ENCODE measurements at places on chromosomes 4 and X.

GRCh38 chrX:105191878-105192277, 28.6 kb downstream of the TEX13A start:
- peak; percentile 0 for DNase-seq

- DNase-seq, result no peak
Observed at GRCh38 chrX:132033166-132033565, 10.1 kb downstream of the STK26 start.

DNA sequence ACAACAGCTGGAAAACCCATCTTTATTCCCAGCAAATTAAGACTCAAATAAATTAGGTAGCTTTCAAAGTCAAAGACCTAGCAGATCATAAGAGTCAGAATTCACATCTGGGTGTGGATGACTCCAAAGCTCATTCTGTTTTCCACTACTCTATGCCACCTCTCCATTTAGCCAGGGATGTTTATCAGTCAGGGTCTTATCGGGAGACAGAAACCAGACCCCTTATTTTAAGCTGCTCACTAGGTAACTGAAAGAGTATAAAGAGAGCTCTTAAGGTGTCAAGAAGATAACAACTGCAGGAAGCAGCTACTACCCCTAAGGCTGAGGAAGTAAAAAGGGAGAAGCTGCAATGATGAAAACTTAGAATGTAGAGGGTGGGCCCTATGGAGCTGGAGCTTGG, 333.7 kb upstream of the KLF3 start:
- no peak for DNase-seq

DNA sequence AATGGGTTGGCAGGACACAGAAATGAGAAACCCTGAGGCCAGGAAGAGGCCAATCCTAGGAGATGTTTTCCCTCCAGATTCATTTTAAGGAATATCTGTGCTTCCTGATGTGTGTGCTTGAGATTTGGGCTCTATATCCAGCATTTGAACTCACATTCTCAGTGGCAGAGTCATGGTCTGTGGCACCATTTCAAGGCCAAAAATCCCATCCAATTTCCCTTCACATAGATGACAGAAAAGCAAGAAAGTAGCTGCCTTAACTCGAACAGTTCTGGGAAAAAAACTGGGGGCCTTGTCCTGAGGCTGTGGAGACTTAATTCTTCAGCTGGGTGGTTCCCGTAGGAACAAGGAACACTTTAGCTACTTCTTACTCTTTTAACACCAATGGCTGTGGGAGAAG, 27.4 kb downstream of the TAF7L start:
- DNase-seq, result peak; percentile 0

GRCh38 chrX:4263030-4263803, 549.8 kb upstream of the PRKX start:
- no peak for DNase-seq

GRCh38 chrX:72126539-72127140, 5.1 kb downstream of the RTL5 start:
- peak; percentile 90 for DNase-seq

DNA sequence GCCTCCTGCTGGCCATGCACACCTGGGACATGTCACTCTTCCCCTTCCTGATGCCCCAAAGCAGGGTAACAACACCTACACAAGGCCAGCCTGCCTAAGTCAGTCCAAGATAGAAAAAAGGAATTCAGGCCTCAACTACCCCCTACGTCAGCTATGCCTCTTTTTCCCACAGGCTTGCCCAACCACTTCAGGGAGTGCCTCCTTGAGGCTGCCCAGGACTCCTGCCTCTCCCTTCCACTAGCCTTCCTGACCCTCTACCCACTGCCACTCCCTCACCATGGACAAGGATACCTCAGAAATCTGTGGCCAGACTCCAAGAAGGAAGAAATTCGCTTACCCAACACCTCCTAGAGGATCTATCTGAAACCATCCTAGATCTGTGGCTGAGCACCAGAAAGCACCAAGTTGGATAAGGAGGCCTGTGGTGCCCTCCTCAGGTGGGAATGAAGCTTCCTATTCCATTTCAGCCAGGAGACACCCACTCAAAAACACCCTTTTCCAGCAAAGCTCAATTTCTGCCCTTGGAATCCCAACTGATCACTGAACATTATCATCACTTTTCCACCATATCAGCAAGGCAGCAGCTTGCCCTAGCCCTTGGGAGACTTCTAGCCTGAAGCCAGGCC, 1.8 kb downstream of the KDM5C start:
- peak; percentile 1 for DNase-seq

DNA sequence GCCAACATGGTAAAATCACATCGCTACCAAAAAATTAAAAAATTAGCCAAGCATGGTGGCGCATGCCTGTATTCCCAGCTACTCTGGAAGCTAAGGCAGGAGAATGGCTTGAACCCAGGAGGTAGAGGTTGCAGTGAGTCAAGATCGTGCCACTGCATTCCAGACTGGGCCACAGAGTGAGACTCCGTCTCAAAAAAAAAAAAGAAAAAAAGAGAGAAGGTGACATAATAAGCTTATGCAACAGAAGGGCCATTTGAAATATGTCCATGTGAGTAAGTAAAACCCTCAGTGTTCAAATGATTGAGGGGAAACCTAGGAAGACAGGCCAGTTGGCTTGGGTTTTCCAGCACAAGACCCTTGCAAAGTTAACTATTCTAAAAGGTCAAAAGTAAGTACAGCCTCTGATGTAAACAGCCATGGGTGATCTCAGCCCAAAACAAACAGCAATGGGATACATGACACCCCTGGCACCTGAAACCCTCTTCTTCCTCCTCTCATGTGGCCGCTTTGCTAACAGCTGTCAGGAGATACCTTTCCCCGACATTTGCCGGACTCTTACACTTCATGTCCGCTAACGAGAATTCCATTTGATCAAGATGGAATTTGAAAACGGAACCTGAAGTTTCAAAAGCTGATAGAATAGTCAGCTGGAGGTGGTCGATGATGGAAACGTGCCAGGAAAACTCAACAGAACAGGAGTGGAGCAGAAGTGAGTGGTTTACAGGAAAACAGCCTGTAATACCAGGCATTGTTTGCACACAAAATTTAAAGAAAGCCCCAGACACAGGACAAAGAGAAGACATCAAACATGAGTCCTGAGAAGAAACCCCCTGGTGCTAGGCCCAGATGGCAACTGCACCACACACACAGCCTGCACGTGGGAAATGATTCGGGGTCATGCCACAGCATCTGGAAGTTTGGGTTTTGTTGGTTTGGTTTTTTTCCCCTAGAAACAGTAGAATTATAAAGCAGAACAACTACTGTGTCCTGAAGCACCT, 93.0 kb upstream of the STS start:
- no peak for DNase-seq

- DNase-seq, result no peak
Observed at GRCh38 chr4:185840201-185840600, 28.2 kb upstream of the SORBS2 start.

DNA sequence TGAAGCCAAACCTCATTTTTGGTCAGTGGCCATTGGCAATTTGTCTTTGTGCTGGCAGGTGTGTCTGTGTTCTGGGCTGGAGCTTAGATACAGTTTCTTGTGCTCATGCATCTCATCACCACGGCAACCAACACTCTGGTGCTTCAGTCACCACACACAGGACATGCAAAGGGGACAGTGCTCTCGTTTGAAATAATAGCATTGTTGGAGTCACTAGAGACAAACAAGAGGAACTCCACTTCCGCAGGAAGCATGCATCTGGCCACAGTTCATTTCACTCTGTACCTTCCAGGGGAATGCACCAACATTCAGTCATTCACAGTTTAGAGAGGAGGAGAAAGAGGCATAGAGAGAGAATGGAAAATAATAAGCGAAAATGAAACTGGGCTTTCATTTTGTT, 267.4 kb downstream of the ANK2 start:
- DNase-seq, result no peak

- DNase-seq, result no peak
Observed at GRCh38 chr4:1664141-1664540, 20.0 kb downstream of the FAM53A start.

DNA sequence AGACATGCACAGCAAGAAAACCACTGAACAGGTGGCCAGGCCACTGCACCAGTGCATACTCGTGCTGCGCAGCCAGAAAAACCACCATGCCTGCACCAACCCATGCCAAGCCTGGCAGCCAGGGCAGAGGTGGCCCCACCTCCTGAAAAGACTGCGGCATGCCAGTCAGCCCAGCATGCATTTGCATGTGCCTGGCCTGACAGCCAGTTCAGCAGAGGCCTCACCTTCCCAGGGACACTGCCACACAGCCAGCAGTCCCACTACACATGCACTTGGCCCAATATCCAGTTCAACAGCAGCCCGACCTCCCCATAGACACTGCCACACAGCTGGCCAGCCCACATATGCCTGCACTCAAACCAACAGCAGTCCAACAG, 43.5 kb upstream of the DDX60 start:
- no peak for DNase-seq

GRCh38 chr4:14726877-14727361, 275.4 kb upstream of the CPEB2 start:
- DNase-seq, result peak; percentile 5

DNA sequence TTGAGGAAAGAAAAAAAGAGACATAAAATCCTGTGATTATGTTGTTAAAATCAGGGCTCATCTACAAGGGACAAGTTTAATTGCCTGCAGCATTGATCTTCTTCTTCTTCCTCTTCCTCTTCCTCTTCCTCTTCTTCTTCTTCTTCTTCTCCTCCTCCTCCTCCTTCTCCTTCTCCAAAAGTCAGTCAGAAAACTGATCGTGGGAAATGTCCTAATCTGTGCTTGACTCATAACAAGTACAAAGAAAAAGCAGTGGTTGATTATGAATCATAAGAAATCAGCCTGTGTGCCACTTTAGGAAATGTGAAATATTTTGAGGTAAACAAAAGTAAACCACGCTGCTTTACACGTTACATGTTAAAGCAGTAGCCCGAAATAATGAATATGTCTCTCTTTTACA, 2.7 kb upstream of the ATP10D start:
- DNase-seq, result peak; percentile 25

DNA sequence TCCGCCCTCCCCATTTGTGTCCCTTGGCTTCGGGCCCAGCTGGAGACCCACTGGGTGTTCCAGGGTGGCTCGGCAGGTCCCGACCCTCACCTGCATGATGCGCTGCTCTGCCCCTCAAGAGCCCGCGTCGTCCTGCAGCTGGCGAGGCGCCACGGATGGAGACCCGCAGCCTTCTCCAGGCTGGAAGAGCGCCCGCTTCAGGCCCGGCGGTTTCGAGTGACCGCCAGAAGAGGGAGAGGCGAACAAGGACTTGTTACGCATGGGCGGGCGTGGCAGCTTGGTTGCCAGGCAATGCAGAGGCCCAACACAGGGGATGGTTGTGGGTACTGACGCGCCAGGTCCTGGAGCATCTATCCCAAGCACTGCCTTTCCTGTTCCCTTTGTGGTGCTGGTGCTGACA, at the start of gene PDCL2:
Gene PDCL2, minus strand, starts transcription at position 232 of the 400 bp plus-strand sequence. Its CDS starts 136 bp downstream, at position 96.
- DNase-seq, result no peak

DNA sequence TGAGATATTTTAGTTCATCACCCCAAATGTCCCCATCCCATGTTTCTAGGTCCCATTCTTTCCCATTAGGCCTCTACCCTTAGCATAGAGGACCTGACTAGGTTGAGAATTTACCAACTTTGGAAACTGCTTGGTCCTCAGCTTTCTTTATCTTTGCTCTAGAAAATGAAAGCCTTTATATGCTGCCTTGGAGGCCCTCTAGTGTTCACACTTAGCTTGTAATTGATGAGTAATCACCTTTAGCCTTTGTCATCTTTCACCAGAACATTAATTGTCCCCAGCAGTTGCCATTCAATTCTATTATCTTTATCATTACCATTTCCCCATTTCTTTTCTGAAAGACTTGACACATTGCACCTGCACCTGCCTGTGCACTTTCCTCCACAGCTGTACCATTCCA, 589.2 kb upstream of the NR3C2 start:
- DNase-seq, result peak; percentile 5

DNA sequence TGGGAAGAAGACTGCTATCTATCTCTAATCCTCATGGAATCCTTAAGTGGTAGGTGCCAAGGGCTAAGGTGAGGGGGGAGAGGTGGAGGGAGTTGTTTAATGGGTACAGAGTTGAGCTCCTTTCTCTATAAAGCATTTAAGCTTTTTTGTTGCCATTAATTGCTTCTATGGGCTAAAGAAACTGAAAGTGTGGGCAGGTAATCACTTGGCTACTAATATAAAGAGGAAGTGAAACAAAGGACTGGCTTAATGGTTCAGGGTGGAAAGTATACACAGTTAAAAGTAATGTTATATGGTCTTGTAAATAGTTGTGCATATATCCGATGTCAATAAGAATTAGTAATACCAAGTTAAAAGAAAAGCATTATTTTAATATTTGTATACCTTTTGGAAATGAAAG, 83.9 kb downstream of the POLA1 start:
- no peak for DNase-seq

DNA sequence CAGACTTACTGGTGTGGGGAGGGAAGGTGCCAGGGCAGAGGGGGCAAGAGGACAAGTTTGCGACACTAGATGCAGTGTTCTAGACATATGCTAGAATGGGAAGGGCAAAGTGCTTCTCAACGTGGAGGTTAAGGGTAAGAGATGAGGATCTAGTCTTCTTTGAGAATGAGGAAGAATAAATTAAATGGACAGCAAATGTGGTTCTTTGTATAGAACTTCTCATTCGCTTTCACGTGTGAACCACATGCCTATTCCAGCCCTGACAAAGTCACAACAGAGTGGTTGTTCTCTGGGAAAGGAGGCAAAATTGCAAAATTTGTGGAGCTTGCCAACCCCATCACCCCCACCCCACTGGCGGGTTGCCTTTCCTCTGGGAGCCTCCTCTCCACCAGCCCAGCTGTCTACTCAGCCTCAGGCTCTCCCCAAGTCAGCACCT, 1.5 kb upstream of the ANXA5 start:
- DNase-seq, result no peak

- no peak for DNase-seq
Observed at GRCh38 chr4:145614233-145614610, 5.0 kb upstream of the MMAA start.

DNA sequence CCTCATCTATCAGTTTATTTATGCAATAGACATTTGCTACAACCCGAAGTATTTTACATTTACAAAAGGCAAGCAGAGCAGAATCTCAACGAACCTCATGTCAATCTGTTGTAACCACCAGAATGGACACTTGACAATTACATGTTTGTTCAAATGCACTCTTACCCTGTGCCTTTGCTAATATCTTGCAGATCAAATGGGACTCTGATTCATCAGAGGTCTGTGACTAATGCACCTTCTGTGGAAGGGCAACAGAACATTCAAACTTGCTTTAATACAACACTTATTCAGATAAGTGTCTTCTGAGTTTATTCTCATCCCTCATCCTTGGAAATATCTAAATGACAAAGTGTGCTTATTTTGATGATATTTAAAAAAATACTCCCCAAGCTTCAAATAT, 644.7 kb upstream of the PCDH10 start:
- DNase-seq, result no peak

DNA sequence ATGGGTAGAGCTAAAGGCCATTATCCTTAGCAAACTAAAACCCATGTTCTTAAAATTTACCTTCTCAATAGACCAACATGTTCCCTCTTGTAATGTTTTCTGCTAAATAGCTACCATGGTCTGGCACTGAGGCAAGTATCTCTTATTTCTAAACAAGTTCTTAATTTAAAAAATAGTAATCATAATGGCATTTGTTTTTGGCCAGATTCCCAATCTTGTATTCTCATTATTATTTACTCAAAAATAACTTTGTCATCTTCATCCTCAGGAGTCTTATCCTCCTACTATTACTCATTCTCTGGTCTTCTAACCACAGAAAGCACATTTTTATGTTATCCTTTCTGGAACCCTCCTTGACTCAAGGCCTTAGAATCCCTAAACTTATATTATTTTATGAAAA, 931.2 kb downstream of the CCSER1 start:
- peak; percentile 58 for DNase-seq

GRCh38 chr4:151820004-151820403, 59.2 kb upstream of the GATB start:
- DNase-seq, result no peak

All from fibroblast of skin of right quadriceps (primary cell).